ENCODE measurements at places on chromosomes 2 and 18. TPM values are rescaled to one million over a fixed set of nuclear protein-coding genes. Genes with fewer than 3 reads are reported as not detected.

DNA sequence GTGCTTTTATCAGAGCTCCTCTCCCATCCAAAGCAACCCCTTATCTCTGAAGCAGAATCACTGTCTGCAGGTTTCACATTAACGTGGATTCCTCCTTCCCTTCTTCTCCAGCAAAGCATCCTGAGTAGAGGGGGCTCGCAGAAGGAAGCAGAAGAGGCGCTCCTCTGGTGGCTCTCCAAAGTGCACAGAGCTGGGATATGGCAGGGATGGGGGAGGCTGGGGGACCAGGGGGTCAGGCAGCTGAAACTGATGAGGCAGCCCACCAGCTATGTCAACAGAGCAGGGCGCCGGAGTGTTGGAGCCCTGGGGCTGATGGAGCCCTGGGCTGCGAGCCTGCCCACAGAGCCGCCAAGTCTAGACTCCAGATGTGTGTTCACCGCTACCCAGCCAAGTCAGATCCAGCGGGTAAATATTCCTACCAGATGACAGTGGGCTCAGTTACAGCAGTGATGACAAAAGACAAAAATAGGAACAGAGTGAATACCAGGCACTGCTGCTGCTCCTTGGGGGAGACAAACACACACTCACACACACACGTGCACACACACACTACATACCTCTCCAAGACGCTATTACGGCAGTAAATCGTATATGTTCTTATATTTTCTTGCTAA is 678.3 kb upstream of the ID2 start:
- DNase-seq: peak; percentile 50

- no peak for DNase-seq
Measured at GRCh38 chr2:205730191-205730590, 47.9 kb downstream of the NRP2 start.

Gene SLC4A3
- total RNA-seq: 12.2 TPM

Gene NIFK
- total RNA-seq: 92.3 TPM

Gene ZNF396
- total RNA-seq: 4.8 TPM

Gene COL6A3
- total RNA-seq: 197 TPM

DNA sequence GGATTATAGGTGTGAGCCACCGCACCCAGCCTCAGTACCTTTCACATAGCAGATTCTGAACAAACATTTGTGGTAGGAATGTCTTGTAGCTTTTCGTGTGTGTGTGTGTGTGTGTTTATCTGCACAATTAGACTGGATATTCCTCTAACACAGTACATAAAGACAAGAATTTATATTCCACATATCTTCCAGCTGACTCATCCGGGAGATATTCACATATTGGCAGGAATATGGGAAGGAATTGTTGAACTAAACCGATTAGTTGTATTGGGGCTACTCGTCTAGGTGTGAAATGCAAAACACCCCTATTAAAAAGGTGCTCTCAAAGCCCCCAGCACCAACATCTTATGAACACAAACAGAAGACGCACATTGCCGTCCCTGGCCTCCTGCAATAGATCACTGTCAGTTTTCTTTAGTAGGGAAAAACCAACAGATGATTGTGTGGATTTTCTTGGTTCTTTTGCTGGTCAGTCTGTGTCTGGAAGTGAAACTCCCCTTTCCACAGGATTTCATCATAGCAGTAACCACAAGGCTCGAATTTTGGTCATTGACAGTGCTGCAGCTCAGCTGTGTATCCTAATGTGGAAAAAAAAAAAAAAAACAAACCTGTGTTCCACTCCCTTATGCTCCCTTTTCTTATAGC is 208.5 kb upstream of the ACVR2A start:
- no peak for DNase-seq

- no peak for DNase-seq
Measured at GRCh38 chr2:15721411-15722067, 129.9 kb downstream of the DDX1 start.

DNA sequence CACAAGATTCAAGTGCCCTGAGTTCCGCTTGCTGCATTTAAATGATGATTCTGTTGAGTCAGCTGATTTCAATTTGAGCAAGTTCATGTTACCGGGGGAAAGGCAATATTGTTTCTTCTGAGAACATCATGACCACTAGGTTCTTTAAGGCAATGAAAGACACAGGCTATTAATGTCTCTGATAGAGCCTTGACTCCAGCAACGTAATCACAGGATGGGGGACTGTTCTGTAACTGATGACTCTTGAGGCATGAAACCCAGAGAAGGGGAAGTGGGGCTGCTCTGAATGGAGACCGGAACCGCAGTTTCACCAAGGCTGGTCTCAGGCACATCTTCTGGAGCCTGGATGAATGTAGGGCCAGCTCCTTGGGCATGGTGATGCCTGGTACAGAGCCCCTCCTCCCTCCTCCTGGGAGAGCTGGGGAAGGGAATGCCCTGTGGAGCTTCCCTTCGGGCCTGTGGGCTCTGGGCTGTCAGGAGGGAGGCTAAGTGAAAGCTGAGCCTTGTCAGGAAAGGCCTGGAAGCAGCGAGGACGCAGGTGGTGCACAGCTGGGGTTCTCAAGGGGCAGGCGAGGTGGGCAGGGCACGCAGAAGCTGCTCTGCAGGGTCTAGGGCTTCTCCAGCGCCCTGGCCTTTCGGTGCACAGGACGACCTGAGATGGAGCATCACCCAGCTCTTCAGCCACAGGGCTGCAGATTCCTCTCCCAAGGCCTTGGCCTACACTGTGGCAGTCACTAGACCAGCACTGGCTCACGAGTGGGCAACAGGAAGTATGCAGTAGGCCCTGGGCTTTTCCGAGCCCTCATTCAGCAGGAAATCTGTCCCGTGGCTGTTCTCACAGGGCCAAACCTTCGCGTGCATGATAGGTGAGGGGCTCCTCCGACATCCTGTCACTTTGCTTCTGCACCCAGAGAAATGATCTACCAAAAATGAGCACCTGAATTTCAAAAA is 36.6 kb upstream of the PRLH start:
- DNase-seq: no peak

DNA sequence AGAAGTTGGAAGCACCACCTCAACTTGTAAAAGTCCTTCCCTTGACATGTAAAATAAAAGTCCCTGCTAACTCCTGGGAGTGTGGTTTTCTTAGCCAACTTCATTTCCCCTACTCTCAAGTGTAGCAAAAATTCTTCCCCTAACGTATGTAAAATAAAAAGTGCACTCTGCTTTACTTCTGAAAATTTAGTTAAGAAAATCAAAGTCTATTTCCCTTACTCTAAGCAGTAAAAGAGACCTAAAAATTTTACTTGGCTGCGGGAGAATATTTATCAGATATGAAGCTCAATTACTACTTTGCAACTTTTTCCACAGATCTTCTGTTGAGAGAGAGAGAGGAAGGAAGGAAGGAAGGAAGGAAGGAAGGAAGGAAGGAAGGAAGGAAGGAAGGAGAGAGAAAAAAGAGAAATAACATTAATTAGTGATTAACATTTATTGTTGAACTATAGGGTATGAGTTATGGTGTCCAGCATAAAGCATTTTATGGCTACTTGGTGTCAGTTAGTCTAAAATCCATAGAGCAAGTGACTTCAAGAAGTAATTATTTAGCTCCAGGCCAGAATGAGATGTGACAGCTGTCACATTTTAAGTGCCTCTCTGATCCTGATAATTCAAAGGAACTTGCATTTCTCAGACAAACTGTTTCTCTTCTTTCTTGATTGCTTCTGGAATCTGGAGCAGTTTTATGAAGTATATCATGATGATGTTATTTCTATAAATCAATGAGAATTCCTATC is 210.3 kb downstream of the TMX3 start:
- no peak for DNase-seq

GRCh38 chr2:105545730-105546627 is 147.1 kb upstream of the FHL2 start:
- DNase-seq: peak; percentile 72

Gene RAB27B
- 42.1 TPM for total RNA-seq

Gene ACSL3
- 124 TPM for total RNA-seq

- no peak for DNase-seq
Measured at GRCh38 chr2:229025653-229026052, 245.4 kb downstream of the PID1 start.

DNA sequence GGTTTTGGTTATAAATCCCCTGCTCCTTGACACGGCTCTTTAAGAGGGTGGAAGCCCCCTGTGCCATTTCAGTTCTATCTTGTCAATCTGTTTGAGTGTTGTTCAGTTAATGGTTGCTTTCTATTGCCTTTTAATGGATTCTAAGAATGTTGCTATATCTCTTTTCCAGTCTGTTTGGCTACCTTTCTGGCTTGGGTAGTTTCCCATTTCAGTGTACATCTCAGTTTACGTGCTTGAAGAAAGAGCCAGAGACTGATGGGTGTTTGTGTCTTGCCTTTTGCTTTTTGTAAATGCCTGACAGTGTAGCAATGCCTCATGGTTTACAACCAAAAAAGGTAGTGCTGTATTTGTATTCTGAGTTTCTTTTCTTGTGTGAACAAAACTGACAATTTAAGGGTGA is 45.3 kb downstream of the SPATS2L start:
- DNase-seq: no peak

DNA sequence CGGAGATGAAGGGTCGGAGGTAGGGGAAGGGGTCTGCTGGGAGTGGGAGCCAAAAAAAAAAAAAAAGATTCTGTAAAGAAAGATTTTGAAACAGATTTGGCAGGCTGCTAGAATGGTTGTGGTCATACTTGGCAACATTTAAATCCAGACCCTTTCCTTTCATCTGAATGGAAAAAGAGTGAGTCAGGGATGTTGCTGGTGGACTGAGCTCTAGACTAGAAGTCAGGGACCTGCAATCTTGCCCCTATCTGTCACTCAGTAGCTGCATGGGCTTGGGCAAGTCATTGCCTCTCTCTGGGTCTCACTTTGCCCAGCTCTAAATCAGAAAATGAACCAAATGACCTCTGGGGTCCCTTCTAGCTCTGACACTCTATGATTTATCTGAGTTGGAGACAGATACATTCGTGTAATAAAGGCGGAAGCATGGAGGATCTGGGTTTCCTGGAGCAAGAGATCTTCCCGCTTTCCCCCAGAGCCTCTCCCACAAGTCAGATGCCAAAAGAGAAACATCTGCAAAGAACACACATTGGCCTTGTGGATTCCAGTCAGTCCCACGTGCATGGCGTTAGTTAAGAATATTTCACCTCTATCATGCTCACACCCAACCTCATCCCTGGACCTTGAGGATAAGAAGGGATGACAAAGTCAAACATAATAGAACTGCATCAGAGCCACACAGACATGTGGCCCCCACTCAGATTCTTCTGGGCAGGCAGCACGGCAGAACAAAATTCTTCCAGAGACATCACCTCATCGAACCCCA is 58.5 kb downstream of the ADD2 start:
- no peak for DNase-seq

DNA sequence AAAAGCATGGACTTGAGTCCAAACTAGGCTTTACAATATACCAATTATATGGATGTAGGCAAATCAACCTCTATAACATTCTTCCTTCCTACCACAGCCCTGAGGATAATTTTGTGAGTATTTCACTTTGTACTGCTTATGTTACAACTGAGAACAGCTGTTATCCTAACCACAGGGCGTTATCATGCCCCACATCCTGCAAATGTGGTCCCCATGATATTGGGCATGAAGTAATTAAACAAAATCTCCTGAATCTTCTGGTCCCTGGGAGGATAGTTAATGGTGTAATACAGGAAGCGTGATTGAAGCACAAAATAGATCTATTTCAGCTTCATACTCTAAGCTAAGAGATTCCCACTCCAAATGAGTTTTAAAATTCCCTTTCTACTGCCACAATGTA is 223.6 kb downstream of the CDH20 start:
- no peak for DNase-seq

Gene NTSR2
- total RNA-seq: not detected

GRCh38 chr2:136323195-136323594 is 205.2 kb upstream of the CXCR4 start:
- no peak for DNase-seq

Gene ALLC
- total RNA-seq: not detected

GRCh38 chr18:46310675-46311345 is 206.6 kb downstream of the HAUS1 start:
- DNase-seq: no peak

DNA sequence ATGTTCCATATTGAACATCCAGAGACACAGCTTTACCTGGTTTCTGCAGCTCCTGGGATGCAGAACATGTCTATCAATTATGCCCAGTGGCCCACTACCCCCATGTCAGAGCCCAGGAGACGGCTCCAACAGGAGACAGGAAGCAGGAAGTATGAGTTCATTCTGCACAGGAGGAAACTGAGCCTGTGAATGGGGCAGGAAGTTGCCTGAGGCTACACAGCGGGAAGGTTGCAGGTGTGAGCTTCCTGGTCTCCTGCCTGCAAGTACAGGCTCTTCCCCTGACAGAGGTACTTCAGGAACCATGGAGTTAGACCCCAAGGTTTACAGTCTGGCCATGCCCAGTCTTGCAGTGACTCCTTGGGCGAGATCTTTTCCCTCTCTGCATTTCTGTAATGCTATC is 2.8 kb upstream of the BOK start:
- DNase-seq: no peak

Gene AQP12B
- total RNA-seq: not detected

DNA sequence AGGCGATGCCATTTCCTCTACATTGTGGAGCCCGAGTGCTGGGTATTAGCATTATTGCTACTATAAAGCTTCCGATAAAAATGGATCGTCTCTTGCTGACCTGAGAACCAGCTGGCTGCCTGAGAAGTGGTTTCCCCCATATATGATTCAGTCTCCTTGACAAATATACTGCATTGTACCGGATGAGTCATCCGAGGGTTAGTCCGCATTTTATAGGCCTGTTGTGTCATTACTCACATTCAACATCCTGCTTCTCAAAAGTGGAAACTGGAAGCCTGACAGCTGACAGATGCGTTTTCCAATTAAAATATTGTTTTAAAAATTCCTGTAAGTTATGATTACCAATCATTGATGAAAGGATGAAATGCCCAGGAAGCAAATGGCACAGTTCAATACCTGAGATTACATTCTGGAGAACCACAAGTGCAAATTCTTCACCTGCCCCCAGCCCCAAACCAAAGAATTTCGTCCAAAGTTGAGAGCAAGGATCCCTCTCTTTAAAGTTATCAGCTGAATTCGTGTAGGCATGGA is 65.7 kb downstream of the SPRED2 start:
- DNase-seq: peak; percentile 59

DNA sequence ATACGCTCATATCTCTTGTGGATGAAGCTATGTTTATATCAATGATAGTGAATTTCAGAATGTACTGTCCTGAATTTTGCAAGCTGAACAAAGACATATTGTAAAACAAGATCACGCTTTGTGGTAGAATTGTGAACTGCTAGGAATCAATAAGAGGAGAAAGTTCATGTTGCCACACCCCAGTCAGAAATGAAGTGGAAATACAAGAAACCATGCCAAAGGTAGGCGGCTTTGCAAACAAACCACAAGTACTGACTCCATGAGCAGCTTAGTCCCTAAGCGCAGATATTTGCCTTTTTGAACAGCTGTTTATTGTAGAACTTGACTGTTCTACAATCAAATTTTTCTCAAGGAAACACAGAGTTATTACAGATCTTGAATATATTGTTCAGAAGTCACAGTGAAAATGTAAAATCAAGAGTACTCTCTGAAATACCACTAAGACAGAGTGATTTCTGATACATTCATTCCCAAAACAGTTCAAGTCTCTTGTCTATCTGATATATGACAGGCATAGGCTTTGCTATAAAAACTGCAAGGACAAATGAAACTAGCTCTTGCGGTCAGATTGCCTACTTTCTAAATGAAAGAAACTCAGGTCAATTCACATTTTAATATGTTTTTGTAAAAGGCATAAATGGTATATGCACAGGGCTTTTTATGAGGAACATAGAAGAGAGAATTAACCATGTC is 120.9 kb upstream of the CDH19 start:
- peak; percentile 61 for DNase-seq

Gene BUB1
- 1.4 TPM for total RNA-seq

Gene CHPF
- 49.6 TPM for total RNA-seq

- no peak for DNase-seq
Measured at GRCh38 chr2:58107803-58108710, 61.5 kb downstream of the VRK2 start.

- DNase-seq: no peak
Measured at GRCh38 chr2:224347176-224348051, 54.5 kb downstream of the FAM124B start.

Gene GAD1
- 0.57 TPM for total RNA-seq
